Gastrocnemius medialis (tissue), 4 donors: ENCODE measurements at places on chromosomes 16 and 17.

DNA sequence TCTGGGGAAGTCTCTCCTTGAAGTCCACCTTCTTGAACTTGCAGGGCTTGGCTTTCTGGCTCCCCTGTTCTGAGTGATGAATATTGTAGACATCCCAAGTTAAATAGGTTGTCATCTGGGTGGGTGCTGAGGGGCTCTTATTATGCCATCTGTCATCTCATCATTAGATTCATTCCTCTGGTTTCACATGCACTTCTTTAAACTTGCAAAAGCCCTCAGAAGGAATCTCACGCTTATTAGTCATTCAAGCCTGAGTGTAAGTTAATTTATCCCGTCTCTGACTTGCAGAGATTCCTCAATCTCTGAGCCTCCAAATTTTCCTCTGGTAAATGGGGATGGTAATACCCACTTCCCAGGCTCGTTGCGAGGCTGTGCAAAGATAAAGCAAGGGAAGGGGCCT lies 5.7 kb downstream of the MGAT5B start:
- DNase-seq: no peak

GRCh38 chr16:70788668-70789594 lies 12.0 kb downstream of the VAC14 start:
- DNase-seq: peak; percentile 33

GRCh38 chr16:69410219-69410990 lies 14.0 kb upstream of the CYB5B start:
- no peak for DNase-seq

DNA sequence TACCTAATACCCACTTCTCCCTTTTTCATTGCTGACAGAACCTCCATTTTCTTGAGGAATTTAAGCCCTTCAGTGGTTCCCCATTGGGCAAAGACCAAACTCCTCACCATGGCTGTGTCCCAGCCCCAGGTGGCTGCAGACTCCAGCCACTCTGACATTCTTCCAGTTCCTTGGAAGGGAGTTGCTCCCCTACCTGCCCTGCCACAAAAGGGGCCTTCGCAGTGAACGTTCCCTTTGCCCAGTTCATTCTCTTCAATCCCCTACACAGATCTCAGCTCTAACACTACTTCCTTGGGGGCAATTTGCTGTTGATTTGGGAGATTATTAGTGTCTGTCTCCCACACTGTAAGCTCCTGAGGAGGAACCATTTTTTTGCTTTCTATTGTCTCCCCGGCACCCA lies 3.2 kb upstream of the AKTIP start:
- no peak for DNase-seq

- no peak for DNase-seq
Measured at GRCh38 chr17:7112510-7113108, 2.0 kb downstream of the ASGR2 start.

- no peak for DNase-seq
Measured at GRCh38 chr16:337975-338575, 14.4 kb downstream of the AXIN1 start.

DNA sequence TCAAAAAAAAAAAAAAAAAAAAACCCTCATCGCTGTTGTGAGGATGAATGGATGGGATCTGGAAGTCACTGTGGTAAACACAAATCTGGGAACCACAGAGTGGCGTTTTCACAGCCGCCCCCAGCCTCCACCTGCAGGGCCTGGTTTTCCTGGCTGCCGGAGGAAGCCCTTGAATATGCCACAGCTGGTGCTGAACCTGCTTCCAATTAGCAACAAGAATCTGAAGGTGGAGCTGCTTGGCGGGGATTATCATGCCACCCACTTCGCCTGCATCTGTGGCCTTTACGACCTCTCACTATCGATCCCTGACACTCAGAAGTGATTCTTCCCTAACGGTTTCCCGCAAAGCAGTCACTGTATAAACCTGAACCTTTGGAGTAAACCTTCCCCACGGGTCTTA lies 16.1 kb downstream of the MRM3 start:
- DNase-seq: no peak

- no peak for DNase-seq
Measured at GRCh38 chr16:4994719-4995434, 36.7 kb downstream of the SEC14L5 start.

- no peak for DNase-seq
Measured at GRCh38 chr16:79081297-79082066, 519.1 kb downstream of the MAF start.
